Activated naive CD8-positive, alpha-beta T cell treated with anti-CD3 and anti-CD28 coated beads, Interleukin-2, amount 50 U/mL, for 24 hours (primary cell): ENCODE measurements at places on chromosomes 3 and 15.

- no peak for DNase-seq
Measured at GRCh38 chr3:186694288-186695032, 22.7 kb upstream of the KNG1 start.

DNA sequence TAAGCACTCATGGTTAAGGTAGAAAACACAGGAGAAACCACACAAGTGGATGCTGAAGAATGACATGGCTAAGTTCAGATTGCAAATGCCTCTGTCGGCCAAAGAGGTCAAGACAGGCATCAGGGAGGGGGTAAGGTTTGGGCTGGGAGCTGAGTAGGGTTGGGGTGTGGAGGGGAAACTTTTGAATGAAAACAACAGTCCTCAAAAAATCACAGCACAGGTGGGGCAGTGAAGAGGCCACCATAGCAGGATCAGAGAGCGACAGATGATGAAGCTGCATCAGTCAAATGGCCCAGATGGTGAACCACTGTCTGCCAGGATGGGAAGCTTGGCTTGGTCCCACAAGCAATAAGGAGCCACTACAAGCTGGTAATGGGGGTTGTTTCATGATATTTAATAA is 74.9 kb downstream of the ADCY5 start:
- DNase-seq: no peak

GRCh38 chr15:62241135-62241770 is 76.2 kb upstream of the C2CD4B start:
- no peak for DNase-seq

GRCh38 chr3:183484431-183485075 is 56.1 kb upstream of the MCF2L2 start:
- no peak for DNase-seq

- no peak for DNase-seq
Measured at GRCh38 chr3:168030577-168030976, 65.1 kb downstream of the GOLIM4 start.

GRCh38 chr3:100184948-100185570 is 70.8 kb upstream of the FILIP1L start:
- no peak for DNase-seq

DNA sequence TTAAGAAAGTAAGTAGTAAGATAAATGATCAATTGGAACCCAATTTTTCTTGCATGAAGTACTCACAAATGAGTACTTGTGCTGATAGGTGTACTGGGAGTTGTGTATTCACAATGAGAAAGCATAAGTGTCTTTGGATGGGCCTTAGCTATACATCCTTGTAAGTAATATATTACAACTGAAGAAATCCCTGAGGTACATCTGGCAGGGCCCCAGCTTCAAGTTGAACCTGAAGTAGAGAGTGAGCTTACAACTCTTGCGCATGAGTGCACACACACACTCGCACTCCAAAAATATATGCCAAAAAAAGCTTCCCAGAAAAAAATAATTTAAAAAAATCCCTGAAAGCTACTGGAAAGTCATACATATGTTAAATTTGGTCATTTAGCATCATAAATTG is 222.5 kb downstream of the ROBO2 start:
- no peak for DNase-seq

- DNase-seq: no peak
Measured at GRCh38 chr15:79673416-79674123, 223.2 kb downstream of the MTHFS start.

GRCh38 chr3:30646181-30646876 is 39.9 kb downstream of the TGFBR2 start:
- no peak for DNase-seq

DNA sequence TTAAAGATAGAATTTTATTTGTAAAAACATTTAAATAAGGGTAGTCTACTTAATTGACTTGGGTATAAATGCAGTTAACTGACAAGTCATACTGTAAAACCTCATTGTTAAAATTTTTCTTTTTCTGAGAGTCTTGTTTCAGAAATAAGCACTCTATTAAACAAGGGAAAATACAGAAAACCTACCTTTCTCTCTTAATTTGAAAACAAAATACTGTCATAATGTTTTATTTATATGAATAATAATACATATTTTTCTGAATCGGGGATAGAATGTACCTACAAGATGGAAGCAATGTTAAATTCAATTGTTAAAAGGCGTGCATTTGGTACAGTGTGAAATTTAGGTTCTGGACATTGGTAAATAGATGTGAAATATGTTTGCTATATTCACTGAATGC is 17.8 kb downstream of the ZIC1 start:
- no peak for DNase-seq

DNA sequence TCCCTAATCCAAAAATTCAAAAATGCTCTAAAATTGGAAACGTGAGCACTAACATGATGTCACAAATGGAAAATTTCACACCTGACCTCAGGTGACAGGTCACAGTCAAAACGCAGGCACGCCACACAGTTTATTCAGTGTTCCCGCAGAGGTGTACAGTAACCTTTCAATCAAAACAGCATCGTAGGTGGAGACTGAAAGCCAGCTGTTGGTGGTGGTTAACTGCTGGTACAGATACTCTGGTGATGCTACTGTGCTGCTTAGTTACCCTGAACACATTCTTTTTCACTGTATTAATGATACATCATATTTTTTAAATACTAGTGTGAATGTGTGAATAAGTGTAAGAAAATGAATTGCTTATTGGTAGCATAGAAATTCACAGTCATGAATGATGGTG is 23.8 kb downstream of the RAB11A start:
- no peak for DNase-seq

DNA sequence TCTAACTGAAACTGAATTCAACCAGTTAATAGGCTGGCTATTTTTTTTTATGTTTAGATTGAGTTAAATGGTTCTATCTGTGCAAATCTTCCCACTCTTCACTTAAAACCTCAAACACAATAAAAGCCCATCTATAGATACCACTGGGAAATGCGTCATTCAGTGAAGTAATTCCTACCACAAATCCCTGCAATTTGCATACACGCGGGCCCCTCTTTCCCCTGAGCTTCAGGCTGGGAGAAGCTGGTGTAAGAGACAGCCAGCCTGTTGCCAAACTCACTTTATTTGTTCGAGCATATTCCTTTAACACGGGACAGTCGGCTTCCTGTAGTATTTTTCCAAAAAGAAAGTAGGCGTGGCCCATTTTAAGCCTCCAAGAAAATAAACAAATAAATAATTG is 26.0 kb upstream of the MCTP2 start:
- DNase-seq: peak; percentile 38

DNA sequence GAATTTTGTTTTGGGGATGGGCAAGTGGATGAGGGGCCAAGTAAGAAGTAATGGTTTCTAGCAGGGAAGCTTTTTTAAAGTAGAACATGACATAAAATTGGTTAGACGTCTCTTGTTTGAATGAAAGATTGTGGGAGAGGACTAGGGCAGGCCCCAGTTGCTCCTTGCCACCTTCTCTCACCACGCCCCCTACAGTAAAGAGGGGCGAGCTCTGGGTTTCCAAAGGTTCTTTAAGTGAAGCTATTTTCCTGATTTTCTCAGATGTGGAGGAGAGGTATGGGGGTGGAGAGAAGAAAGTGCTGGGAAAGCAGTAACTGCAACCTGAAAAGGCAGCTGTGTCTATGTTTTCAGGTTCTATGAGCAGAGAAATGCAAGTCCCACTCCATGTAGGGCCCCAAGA is 32.6 kb upstream of the SKIL start:
- DNase-seq: no peak

DNA sequence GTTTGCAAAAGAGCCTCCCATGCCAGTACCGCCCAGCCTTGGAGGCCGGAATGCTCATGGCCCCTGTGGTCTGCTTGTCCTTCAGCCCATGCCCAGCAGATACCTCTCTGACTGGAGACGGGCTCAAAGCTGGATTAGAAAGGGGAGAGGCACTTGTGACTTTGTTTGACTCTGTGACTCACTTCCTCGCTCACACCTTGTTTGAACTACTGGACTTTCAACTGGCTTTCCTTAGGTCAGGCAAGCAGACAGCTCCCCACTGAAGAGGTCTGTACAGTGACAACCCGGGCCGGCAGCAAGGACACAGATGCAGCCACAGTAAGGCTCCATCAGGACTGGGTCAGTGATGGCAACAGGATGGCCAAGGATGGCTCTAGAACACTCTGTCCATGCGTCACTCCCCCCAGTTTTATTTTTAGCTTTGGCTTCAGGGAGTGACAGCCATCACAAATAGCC is 98.6 kb upstream of the ABHD17C start:
- DNase-seq: no peak

DNA sequence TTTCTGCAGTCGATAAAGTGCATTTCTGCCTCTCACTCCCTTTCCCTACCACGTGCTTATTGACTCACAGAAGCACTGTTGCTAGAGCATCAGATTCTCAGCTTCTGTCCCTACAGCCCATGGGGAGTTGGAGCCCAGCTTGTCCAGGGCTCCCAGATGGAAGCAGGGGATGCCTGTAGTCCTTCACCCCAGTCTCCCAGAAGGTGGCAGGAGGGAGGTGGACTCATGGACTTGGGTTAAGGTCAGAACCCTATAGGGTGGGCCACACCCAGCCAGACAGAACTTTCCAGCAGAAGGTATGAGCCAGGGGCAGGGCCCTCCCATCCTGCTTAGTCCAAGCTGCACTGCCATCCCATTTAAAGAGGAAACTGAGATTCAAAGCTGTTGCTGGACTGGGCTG is 33.1 kb upstream of the SEMA3F start:
- DNase-seq: no peak

GRCh38 chr15:27396521-27396920 is 425.5 kb downstream of the GABRG3 start:
- no peak for DNase-seq

DNA sequence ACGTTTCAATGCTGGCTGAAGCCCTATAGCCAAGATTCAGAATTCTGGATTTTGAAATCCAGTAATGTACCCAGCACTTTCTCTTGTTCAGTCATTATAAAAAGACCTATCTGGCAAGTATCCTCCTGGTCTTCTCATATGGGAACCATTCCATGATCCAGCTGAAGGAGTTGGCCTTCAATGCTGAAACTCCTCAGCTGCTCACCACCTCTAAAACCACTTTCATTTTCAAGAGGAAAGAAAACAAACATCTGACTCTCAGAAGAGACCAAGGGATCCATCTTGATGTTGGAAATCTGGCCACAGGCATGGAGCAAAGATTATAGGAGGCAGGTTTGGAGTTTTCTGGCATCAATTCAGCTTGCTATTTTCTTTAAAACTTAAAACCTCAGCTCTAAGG is 235.4 kb downstream of the FMN1 start:
- no peak for DNase-seq

DNA sequence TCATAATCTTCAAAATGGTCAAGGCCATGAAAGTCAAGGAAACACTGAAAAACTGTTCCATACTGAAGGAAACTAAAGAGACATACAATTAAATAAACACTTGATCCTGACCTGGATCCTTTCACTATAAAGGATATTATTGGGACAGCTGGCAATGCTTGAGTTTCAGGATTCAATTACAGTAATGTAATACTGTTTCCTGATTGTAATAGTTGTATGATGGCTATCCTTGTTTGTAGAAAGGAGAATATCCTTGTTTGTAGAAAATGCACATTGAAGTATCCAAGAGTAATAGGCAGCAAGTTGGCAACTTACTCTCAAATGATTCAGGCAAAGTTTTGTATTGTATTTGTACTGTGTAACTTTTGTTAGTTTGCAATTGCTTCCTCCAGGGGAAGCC is 4.6 kb downstream of the CIDEC start:
- DNase-seq: no peak

DNA sequence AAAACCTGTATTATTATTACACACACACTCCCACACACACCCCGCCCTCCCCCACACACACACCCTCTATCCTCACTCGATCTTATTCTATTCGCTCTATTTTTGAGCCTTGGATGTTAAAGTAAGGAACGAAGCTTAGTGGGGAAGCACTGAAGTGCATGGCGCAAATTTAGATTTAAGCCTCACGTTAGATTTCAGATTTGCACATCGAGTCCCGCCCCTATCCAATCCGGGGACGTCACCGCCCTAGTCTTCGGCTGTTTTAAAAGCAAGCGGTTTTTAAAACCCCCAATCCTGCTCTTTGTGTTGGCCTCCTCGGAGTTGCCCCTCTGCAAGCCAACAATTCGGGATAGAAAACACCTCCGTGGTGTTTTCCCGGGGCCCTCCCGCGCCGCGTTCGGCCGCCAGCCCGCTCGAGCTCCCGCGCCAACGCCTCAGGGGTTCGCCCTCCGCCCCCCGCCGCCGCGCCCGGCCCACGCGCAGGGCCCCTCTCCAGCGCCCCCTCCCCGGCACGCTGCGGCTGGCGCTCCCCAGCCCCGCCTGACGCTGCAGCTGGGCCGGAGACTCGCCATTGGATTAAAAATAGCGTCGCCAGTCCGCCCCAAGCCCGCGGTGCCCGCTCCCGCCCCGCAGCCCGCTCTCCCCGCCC is at the start of gene USP13:
Gene USP13 (plus strand): TSS at position 594 of the 649 bp plus-strand sequence. CDS start 186 bp downstream, outside the sequence.
- peak; percentile 54 for DNase-seq

DNA sequence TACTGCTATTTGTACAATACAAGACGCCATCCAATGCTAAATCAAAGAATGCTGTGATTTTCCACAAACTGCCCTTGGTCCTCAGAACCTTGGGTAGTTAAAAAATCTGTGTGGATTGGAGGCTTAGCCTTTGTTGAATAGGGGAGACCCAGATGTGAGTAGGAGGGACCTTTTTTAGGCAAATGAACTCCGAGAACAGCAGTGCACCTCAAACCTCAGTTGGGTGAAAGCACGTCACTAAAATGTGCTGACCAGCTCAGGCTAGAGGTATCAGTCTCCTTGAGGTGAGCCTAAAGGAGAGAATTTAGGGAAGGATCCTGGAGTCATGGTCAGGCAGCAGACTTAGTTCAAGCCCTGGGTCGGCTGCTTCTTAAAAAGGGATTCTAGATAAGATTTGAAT is 200.7 kb downstream of the SOX2 start:
- no peak for DNase-seq

GRCh38 chr3:66473181-66473580 is 27.6 kb downstream of the LRIG1 start:
- DNase-seq: no peak

DNA sequence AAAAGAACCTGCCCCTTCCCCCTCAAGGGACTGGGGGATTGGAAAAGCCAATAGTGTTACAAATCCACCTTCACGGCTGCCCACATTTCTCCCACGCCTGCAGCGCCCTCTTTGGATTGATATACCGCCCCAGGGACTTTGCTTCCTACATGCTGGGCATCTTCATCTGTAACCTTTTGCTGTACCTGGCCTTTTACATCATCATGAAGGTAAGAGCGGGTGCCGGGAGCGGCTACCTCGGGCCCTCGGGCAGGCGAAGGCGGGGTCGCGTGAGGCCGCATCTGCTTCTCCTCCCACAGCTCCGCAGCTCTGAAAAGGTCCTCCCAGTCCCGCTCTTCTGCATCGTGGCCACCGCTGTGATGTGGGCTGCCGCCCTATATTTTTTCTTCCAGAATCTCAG is 73.1 kb downstream of the USF3 start:
- DNase-seq: no peak

GRCh38 chr3:12934431-12934830 is 93.1 kb upstream of the RPL32 start:
- no peak for DNase-seq

GRCh38 chr15:88834211-88834812 is 31.1 kb downstream of the ACAN start:
- DNase-seq: peak; percentile 16
